ENCODE measurements at places on chromosomes 12 and 14. TPM values are rescaled to one million over a fixed set of nuclear protein-coding genes. Genes with fewer than 3 reads are reported as not detected.

- H3K4me3 ChIP-seq: no peak overlapping the region
- no peaks in the 10 kb centered on the region for H3K36me3 ChIP-seq
- DNase-seq: no peak
- H3K27ac ChIP-seq: no peak overlapping the region
- no peaks in the 10 kb centered on the region for H3K27me3 ChIP-seq
- H3K4me1 ChIP-seq: no peaks in the 10 kb centered on the region
Measured at GRCh38 chr14:61140872-61141271, 140.3 kb downstream of the TMEM30B start.

ANG gene
- total RNA-seq: 39.1 TPM

DNA sequence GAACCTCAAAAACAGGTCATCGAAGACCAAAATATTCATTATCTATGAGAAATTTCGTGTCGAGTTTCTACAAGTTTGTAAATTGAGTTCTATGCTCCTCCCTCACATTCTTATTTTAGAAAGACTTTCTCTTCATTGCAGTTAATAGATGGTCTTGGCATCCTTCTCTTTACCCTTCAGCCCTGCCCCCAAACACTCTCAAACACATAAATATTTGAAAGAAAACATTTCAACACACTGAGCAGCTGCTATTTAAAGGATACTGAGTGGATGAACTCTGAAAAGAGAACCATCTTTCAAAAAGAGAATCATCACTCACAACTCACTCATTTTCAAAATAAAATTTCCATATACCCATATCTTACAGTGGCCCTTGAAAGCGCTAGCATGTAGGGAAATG lies 67.1 kb downstream of the NUAK1 start:
- H3K36me3 ChIP-seq: no peaks in the 10 kb centered on the region
- no peaks in the 10 kb centered on the region for H3K27me3 ChIP-seq

TUBA1B gene
- total RNA-seq: 647 TPM

DNA sequence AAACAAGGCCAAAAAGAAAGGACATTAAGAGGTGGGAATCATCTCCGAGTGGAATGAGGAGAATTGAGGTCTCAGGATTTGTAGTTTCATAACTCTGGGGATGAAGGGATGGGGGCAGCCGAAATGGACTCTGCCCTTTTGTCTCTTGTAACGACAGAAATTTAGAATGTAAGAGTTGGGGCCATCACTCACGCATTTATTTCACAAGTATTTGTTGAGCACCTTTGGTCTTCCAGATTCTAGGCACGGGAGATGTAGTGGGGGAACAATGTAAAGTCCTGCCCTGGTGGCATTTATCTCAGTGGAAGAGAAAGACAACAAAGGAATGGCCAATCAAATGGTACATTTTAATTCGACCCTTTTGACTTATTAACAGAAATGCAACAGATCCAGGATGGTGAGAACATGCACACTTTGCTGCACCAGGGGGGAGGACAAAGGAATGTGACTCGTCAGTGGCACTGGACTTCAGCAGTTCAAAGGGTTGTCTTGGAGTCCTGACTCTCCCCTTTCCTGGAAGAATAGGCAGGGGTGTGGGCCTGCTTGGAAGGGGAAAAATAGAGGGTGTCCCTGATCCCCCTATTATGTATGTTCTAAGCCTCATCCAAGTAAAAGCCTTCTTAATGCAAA lies 102.0 kb downstream of the TMEM30B start:
- no peak overlapping the region for H3K27ac ChIP-seq
- no peaks in the 10 kb centered on the region for H3K36me3 ChIP-seq
- H3K27me3 ChIP-seq: no peaks in the 10 kb centered on the region

SMOC1 gene
- total RNA-seq: 0.80 TPM

GRCh38 chr14:68513137-68513536 lies 279.7 kb downstream of the ZFP36L1 start:
- no peak for DNase-seq
- H3K36me3 ChIP-seq: no peaks in the 10 kb centered on the region
- H3K27me3 ChIP-seq: no peaks in the 10 kb centered on the region
- H3K4me3 ChIP-seq: no peak overlapping the region
- H3K27ac ChIP-seq: peak overlapping the region; percentile 39
